ENCODE measurements at places on chromosomes 11 and 22.
A peak's percentile ranks its signal among the peaks of the same experiment; 100 is the strongest.

DNA sequence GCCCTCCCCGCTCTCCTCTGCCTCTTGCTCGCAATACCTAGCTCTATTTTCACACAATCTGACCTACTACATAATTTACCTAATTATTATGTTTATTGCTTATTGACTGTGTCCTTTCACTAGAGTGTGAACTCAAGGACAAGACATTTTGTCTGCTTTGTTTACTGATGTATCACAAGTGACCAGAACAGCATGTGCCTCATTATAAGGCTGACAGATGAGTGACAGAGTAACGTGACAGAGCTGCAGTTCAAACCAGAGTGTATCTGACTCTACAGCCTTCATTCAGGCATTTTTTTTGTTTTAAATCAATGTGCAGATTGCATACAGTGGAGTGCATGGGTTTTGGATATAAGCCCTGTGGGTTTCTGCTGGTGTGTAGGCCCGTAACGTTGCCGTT, 82.0 kb upstream of the RAB1B start:
- H3K27ac ChIP-seq = no peak overlapping the region
- no peak for DNase-seq
- peaks cover 7% of the 10 kb centered on the region for H3K4me1 ChIP-seq

DNA sequence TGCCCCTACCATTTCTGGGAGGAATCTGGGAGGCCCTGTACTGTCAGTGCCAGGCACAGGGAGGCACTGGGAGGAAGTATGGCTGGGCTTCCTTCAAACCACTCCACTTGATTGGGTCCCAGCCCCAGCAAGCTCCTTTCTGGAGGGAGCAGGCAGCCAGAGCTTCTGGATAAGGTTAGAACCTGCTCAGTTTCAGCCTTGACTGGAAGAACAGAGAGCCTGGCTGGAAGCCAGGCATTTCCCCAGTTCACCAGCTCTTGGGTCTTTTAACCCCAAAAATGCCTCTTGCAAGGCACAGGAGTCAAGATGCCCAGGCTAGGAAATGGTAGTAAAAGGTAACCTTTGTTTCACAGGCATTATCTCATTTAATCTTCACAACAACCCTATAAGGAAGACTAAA, 9.0 kb upstream of the KCTD14 start:
- no peak overlapping the region for H3K27ac ChIP-seq
- H3K4me3 ChIP-seq = no peak overlapping the region
- DNase-seq = no peak
- no peaks in the 10 kb centered on the region for H3K4me1 ChIP-seq
- peaks cover 2% of the 10 kb centered on the region for H3K27me3 ChIP-seq

DNA sequence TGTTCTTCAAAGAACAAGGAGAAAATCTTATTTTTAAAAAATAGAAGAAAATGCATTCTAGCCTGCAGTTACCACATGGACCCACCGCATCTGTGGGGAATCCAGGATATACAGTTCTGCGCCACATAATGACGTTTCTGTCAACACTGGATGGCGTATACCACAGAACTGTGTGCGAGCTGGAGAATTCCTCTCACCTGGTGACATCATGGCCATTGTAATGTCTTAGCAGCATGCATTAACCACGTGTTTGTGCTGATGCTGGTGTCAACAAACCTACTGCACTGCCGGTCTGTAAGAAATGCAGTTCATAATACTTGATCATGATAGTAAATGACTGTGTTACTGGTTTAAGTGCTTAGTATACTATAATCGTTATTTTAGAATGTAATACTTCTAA, 174.7 kb downstream of the TBC1D22A start:
- H3K27ac ChIP-seq = no peak overlapping the region
- no peak for DNase-seq
- peaks cover 15% of the 10 kb centered on the region for H3K4me1 ChIP-seq

- H3K36me3 ChIP-seq = peaks cover 15% of the 10 kb centered on the region
- no peaks in the 10 kb centered on the region for H3K27me3 ChIP-seq
- H3K27ac ChIP-seq = peak overlapping the region; percentile 61
- DNase-seq = no peak
- H3K4me3 ChIP-seq = no peak overlapping the region
Observed at GRCh38 chr22:40203572-40203971, 25.8 kb downstream of the TNRC6B start.

DNA sequence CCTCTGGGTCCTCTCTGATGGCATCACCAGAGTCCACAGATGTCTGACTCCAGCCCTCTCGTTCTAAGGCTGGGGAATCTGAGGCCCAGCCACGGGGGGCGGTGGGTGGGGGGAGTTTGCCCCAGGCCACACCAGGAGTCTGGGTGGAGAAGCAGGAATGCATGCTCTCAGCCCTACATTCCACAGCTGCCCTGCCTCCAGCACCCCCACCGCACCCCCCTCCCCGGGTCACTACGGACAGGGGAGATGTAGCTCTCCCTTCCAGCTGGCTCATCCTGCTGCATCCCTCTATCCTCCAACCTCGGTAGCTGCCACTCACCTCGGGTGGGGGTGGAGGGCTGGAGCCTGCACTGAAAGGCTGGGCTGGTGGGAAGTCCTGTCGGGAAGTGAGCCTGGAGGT, 2.3 kb upstream of the PVALB start:
- no peak overlapping the region for H3K27ac ChIP-seq
- no peaks in the 10 kb centered on the region for H3K4me1 ChIP-seq
- H3K36me3 ChIP-seq = no peaks in the 10 kb centered on the region
- peaks cover 48% of the 10 kb centered on the region for H3K27me3 ChIP-seq
- no peak overlapping the region for H3K4me3 ChIP-seq

DNA sequence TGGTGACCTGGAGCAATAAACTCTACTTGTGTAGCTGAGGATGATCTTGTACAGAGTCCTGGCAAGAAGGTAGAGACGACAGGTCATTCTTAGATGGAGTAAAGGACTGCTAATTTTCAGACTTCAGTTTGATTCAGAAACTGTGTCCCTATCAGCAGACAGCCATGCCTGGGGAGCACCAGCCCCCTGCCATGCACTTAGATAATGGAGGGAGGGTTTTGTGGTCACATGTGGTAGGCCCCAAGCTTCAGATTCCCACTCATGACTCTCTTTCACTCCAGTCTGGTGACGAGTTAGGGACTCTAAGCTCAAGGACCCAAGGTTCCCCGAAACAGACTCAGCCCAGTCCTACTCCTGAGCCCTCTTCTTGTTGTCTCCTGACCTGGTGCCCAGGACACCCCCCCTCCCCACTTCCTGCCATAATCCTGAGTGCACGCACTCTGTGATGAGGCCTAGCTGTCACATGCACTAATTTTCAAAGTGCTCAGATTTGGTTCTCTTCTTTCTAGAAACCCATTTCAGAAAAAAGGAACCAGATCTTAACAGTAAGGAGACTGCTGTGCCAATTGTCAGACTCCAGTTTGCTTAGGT, 10.2 kb upstream of the AMPD3 start:
- no peak overlapping the region for H3K27ac ChIP-seq
- H3K36me3 ChIP-seq = no peaks in the 10 kb centered on the region
- no peak overlapping the region for H3K4me3 ChIP-seq
- DNase-seq = no peak

DNA sequence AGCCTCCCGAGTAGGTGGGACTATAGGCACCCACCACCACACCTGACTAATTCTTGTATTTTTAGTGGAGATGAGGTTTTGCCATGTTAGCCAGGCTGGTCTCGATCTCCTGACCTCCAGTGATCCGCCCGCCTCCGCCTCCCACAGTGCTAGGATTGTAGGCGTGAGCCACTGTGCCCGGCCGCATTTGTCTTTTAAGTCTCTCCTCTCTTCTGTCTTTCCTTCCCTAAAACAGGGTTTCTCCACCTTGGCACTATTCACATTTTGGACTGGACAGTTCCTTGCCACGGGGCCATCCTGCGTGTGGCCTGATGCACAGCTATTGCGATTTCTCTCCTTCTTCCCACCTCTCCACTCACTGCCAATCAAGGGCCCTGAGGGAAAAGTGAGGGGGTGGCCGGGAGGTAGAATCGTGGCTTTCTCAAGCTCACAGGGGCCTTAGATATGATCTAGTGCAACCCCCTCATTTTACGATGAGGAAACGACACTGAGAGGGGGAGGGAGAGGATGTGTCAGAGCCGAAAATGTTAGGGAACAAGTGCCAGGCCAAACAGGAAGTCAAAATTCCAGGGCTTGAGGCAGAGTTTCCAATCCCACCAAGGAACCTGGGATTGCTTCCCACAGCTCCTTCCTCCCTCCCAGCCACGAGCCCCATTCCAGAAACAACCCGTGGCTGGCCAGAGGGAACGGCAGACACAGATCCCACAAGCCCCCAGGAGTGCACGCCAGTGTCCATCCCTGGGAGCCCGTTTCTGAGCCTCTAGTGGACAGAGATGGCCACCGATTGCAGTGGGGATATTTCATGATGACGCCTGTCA, 21.2 kb downstream of the SCGB1A1 start:
- no peak overlapping the region for H3K4me3 ChIP-seq
- DNase-seq = no peak
- peaks cover 21% of the 10 kb centered on the region for H3K4me1 ChIP-seq
- no peaks in the 10 kb centered on the region for H3K36me3 ChIP-seq
- no peaks in the 10 kb centered on the region for H3K27me3 ChIP-seq
- H3K27ac ChIP-seq = no peak overlapping the region

- H3K27me3 ChIP-seq = peaks cover 9% of the 10 kb centered on the region
- no peak overlapping the region for H3K27ac ChIP-seq
- H3K4me3 ChIP-seq = no peak overlapping the region
- H3K36me3 ChIP-seq = no peaks in the 10 kb centered on the region
- no peaks in the 10 kb centered on the region for H3K4me1 ChIP-seq
Observed at GRCh38 chr22:44576311-44577260, 78.6 kb upstream of the RTL6 start.

GRCh38 chr11:124712392-124712791, 27.4 kb upstream of the NRGN start:
- H3K27ac ChIP-seq = no peak overlapping the region
- DNase-seq = no peak

GRCh38 chr11:34791780-34792542, 124.2 kb downstream of the APIP start:
- H3K27me3 ChIP-seq = peaks cover 2% of the 10 kb centered on the region
- peaks cover 3% of the 10 kb centered on the region for H3K4me1 ChIP-seq
- no peaks in the 10 kb centered on the region for H3K36me3 ChIP-seq
- no peak overlapping the region for H3K27ac ChIP-seq
- DNase-seq = no peak
- no peak overlapping the region for H3K4me3 ChIP-seq

DNA sequence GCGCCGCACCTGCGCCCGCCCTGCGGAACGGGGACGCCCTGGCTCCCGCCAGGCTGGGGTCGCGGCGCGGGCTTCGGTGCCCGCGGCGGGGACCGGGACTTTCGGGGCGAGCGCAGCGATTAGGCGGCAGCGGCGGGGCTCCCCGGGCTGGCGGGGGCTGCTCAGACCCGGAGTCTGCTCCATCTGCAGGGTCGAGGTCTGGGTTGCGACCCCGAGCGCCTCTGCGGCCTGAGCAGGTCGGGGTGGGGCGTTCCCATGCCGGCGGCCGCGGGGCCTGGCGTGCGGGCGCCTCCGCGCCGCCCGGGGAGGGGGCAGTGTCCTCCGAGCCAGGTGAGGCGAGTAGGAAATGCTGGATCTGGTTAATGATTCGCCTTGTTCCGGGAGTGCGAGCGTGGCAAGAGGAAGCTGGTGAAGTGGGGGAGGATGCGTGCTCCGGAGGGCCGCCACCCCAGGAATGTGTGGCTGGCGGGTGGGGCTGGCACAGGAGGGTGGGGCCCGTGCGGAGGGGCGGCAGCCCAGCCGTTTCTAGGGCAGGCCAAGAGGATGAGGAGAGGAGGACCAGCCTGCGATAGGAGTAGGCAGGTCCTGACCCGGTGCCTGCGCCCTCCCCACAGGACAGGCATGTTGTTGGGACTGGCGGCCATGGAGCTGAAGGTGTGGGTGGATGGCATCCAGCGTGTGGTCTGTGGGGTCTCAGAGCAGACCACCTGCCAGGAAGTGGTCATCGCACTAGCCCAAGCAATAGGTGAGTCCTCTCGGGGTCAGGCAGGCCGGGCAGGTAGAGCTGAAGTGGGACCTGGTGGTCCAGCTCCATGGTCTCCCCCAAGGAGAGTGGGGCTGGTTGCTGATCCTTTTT, 606 bp downstream of the RASSF7 start:
- H3K4me3 ChIP-seq = peak overlapping the region; percentile 90
- H3K27me3 ChIP-seq = peaks cover 16% of the 10 kb centered on the region
- peaks cover 6% of the 10 kb centered on the region for H3K4me1 ChIP-seq
- DNase-seq = no peak
- peak overlapping the region; percentile 60 for H3K27ac ChIP-seq

GRCh38 chr11:8688414-8689362, 6.1 kb downstream of the RPL27A start:
- H3K36me3 ChIP-seq = peaks cover 92% of the 10 kb centered on the region
- H3K27ac ChIP-seq = peak overlapping the region; percentile 96
- H3K4me1 ChIP-seq = peaks cover 48% of the 10 kb centered on the region
- peak; percentile 80 for DNase-seq

DNA sequence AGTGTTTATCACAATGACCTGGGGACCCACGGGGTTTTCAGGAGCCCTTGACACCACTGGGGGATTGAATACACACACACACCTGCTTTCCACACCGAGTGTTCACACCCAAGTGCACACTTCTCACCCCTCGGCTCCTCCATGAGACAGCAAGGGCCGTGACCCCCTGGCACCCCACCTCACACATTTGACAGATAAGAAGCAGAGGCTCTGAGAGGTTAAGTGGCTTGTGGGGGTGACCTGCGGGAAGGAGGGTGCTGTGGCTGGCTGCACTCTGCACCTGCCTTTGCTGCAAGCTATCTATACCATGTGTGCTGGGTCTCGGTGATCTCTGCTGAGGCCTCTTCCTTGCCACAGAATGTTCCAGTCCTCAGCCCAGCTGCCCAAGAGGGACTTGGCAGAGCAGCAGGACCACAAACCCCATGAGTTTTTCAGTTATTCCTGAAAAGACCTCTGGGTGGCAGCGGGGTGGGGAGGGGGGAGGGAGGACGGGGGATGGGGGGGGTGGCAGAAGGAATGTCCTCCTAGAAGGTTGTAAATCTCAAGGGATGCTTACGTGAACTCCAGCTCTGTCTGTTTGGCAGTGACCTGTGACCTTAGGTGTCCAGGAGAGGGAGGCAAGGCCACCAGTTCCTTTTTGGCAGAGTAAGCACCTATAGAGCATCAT, 47.9 kb upstream of the RFPL3 start:
- peaks cover 3% of the 10 kb centered on the region for H3K27me3 ChIP-seq
- no peak for DNase-seq
- H3K36me3 ChIP-seq = no peaks in the 10 kb centered on the region
- H3K4me1 ChIP-seq = no peaks in the 10 kb centered on the region

GRCh38 chr11:31863170-31863832, 52.2 kb upstream of the PAX6 start:
- no peaks in the 10 kb centered on the region for H3K4me1 ChIP-seq
- H3K36me3 ChIP-seq = no peaks in the 10 kb centered on the region
- DNase-seq = no peak
- H3K4me3 ChIP-seq = no peak overlapping the region
- no peaks in the 10 kb centered on the region for H3K27me3 ChIP-seq
